Lower leg skin (tissue), 4 donors: ENCODE measurements at places on chromosomes 7 and 10. TPM values are rescaled to one million over a fixed set of nuclear protein-coding genes. Genes with fewer than 3 reads are reported as not detected.

CTBP2 gene
- total RNA-seq: 31.5 TPM

TDRD1 gene
- 0.13 TPM for total RNA-seq

PLXNA4 gene
- total RNA-seq: 5.2 TPM

TMEM176A gene
- total RNA-seq: 4.8 TPM

FAM171A1 gene
- total RNA-seq: 2.7 TPM

JAKMIP3 gene
- 0.32 TPM for total RNA-seq

MARVELD1 gene
- total RNA-seq: 35.8 TPM

FAM25G gene
- total RNA-seq: 88.8 TPM

OR9A2 gene
- not detected for total RNA-seq

AGAP5 gene
- total RNA-seq: 3.0 TPM
